ENCODE measurements at places on chromosomes 3 and 15.

- H3K4me3 ChIP-seq: no peak overlapping the region
- H3K27me3 ChIP-seq: peaks cover 14% of the 10 kb centered on the region
- ATAC-seq: no peak
- H3K36me3 ChIP-seq: no peaks in the 10 kb centered on the region
- H3K27ac ChIP-seq: no peak overlapping the region
Measured at GRCh38 chr15:72147418-72147817, 29.2 kb downstream of the SENP8 start.

DNA sequence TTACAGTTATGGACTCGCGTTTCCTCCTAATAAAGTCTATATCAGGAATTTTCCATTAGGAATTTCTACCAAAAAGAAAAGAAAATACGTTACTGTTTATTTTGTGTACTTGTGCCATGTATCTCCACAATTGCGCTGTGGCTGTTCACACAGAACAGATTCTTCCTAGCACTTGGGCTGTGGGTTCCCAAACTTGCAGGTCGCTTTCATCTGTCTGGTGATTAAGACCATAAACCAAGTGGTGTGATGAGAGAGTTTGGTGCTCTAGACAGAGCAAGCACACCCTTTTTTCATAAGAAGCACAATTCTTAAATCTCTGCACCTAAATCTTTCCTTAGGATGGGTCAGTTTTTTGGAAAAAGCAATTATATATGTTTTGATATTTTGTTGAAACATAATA is 203.3 kb downstream of the TP63 start:
- H3K4me1 ChIP-seq: no peaks in the 10 kb centered on the region
- H3K27me3 ChIP-seq: peaks cover 12% of the 10 kb centered on the region
- no peaks in the 10 kb centered on the region for H3K36me3 ChIP-seq
- no peak overlapping the region for H3K27ac ChIP-seq

GRCh38 chr3:152104847-152105415 is 163.8 kb upstream of the MBNL1 start:
- H3K4me1 ChIP-seq: no peaks in the 10 kb centered on the region
- H3K4me3 ChIP-seq: no peak overlapping the region
- no peak overlapping the region for H3K27ac ChIP-seq
- H3K36me3 ChIP-seq: no peaks in the 10 kb centered on the region
- H3K27me3 ChIP-seq: no peaks in the 10 kb centered on the region

GRCh38 chr15:58921267-58921790 is 12.2 kb downstream of the SLTM start:
- no peak overlapping the region for H3K27ac ChIP-seq
- peaks cover 77% of the 10 kb centered on the region for H3K36me3 ChIP-seq
- H3K4me3 ChIP-seq: no peak overlapping the region
- peaks cover 5% of the 10 kb centered on the region for H3K4me1 ChIP-seq
- no peak for ATAC-seq

- peak overlapping the region; percentile 69 for H3K4me3 ChIP-seq
- peak overlapping the region; percentile 80 for H3K27ac ChIP-seq
- H3K4me1 ChIP-seq: peaks cover 36% of the 10 kb centered on the region
- H3K27me3 ChIP-seq: no peaks in the 10 kb centered on the region
- peaks cover 67% of the 10 kb centered on the region for H3K36me3 ChIP-seq
Measured at GRCh38 chr3:33030802-33031201, 66.1 kb downstream of the GLB1 start.

DNA sequence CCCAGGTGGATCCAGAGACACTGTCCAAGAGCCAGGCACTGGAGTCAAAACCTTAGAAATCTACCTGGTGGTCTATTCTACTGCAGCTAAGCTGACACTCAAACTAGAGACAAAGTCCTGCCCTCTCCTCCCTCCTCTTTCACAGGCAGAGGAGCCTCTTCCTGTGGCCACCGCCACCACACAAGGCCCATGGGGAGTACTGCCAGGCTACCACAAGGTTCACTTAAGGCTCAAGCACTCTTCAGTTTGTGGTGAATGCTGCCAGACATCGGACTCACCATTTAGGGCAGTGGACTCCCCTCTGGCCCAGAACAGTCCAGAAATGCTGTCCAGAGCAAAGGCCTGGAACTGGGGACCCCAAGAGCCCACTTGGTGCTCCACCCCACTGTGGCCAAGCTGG is 160.9 kb downstream of the ADAMTS17 start:
- H3K4me3 ChIP-seq: no peak overlapping the region
- H3K27ac ChIP-seq: no peak overlapping the region
- H3K36me3 ChIP-seq: no peaks in the 10 kb centered on the region
- no peak for ATAC-seq
- no peaks in the 10 kb centered on the region for H3K4me1 ChIP-seq

DNA sequence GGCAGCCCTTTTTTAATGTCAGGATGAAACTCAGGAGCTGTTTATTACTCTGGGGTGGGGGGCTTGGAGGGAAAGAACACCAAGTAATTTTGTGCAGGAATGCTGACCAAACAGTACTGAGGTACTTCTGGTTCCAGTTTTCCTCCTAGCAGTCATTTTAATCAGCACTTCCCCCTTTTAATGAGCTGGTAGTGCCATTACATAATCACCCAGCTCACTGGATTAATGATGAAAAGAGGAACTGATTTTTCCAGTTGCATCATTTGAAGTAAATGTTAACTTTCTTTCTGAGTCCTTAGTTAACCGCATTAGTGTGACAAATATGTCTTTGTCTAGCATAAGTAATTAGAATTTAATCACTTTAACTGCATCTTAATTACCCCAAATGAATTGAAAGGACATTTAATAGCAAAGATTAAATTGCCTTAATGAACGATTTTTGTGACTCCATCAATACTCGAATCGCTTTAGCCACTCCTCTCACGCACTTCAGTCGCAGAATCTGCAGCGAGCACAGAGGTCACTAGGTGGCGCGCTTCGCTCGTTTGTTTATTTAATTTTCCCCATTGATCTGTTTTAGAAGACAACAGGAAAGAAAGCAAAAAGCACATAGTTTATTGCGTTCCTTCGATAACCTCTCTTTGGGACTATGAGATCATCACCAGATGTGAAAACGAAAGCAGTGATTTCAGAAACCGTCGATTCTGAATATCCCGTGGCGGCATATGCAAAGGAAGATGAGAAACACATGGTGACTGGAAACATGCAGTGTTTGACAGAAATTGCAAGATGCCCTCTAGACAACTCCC is 9.8 kb downstream of the ONECUT1 start:
- no peaks in the 10 kb centered on the region for H3K4me1 ChIP-seq
- no peak overlapping the region for H3K27ac ChIP-seq
- peak overlapping the region; percentile 34 for H3K4me3 ChIP-seq

GRCh38 chr3:151468284-151468917 is 7.5 kb upstream of the IGSF10 start:
- no peak overlapping the region for H3K4me3 ChIP-seq
- no peaks in the 10 kb centered on the region for H3K36me3 ChIP-seq

Measured in activated T-helper 17 cell treated with anti-CD3 and anti-CD28 coated beads, Interleukin-2, amount 50 U/mL, for 72 hours (primary cell).